ENCODE measurements at places on chromosomes 16 and 17. TPM values are rescaled to one million over a fixed set of nuclear protein-coding genes. Genes with fewer than 3 reads are reported as not detected.

Gene NF1
- total RNA-seq = 121 TPM

Gene MAF
- 8.0 TPM for total RNA-seq

Gene ALOX12
- total RNA-seq = not detected

Gene PRDM7
- total RNA-seq = not detected

Gene NPW
- total RNA-seq = not detected

Gene ST6GALNAC1
- total RNA-seq = 0.52 TPM

Gene HSF5
- total RNA-seq = under 0.01 TPM

Gene PRSS33
- total RNA-seq = not detected

Gene HES7
- not detected for total RNA-seq

Gene ABCC11
- total RNA-seq = 0.05 TPM

Gene TMEM114
- total RNA-seq = not detected
